ENCODE measurements at places on chromosomes 3 and 15.

- H3K4me3 ChIP-seq, result peak overlapping the region; percentile 97
- H3K36me3 ChIP-seq, result no peaks in the 10 kb centered on the region
- peak; percentile 34 for DNase-seq
- no peak overlapping the region for H3K27ac ChIP-seq
- no peaks in the 10 kb centered on the region for H3K27me3 ChIP-seq
Measured at GRCh38 chr3:15063656-15064286, 1.3 kb downstream of the MRPS25 start.

DNA sequence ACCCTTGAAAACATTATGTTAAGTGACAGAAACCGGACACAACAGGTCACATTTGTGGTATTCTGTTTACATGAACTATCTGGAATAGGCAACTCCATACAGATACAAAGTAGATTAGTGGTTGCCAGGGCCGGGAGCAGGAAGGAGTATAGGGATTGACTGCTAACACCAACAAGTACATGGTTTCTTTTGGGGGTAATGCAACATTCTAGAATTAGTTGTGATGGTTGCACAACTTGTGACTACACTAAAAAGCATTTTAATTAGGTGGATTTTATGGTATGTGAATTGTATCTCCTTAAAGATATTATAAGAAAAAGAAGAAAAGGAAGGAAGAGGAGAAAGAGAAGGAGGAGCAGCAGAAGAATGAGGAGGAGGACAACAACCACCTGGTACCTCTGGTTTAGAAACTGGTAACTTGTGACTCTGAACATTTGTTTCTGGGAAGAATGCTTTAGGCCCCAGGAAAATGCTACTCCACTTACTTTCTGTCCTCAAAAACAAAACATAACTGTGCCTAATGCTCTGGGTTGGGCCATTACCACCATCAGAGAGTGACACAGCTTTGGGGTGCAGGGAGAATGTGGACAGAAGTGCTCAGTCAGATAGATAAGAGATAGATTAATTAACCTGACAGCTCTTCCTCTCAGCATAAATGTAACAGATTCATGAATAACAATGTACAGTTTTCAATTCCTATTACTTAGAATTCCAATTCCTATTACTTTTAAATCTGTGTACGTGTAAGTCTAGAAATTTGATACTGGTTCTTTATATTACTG is 20.3 kb downstream of the SETMAR start:
- DNase-seq, result no peak
- H3K36me3 ChIP-seq, result no peaks in the 10 kb centered on the region
- no peaks in the 10 kb centered on the region for H3K4me1 ChIP-seq

- no peak overlapping the region for H3K27ac ChIP-seq
- no peaks in the 10 kb centered on the region for H3K36me3 ChIP-seq
- H3K4me3 ChIP-seq, result no peak overlapping the region
- no peaks in the 10 kb centered on the region for H3K27me3 ChIP-seq
Measured at GRCh38 chr3:155326901-155327300, 33.4 kb upstream of the STRIT1 start.

DNA sequence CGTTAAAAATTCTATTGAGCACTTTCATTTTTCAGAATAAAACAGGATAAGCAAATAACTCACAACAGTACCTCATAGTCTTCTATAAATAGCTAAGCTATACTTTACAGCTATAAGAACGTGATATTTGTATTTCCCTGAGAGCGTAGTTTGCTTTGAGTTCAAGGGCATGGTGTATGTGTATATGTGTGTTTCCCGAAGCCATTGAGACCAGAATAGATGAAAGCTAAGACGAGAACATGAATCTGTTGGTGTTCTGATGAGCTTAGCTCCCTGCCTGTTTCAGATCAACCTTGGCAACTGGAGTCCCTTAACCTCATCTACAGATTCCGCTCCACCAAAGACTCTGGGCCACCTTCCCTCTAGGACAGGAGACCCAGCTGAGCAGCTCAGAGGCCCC is 59.5 kb upstream of the MCF2L2 start:
- H3K27me3 ChIP-seq, result no peaks in the 10 kb centered on the region
- no peak overlapping the region for H3K27ac ChIP-seq
- no peaks in the 10 kb centered on the region for H3K36me3 ChIP-seq
- no peak overlapping the region for H3K4me3 ChIP-seq
- H3K4me1 ChIP-seq, result peaks cover 4% of the 10 kb centered on the region
- DNase-seq, result no peak

DNA sequence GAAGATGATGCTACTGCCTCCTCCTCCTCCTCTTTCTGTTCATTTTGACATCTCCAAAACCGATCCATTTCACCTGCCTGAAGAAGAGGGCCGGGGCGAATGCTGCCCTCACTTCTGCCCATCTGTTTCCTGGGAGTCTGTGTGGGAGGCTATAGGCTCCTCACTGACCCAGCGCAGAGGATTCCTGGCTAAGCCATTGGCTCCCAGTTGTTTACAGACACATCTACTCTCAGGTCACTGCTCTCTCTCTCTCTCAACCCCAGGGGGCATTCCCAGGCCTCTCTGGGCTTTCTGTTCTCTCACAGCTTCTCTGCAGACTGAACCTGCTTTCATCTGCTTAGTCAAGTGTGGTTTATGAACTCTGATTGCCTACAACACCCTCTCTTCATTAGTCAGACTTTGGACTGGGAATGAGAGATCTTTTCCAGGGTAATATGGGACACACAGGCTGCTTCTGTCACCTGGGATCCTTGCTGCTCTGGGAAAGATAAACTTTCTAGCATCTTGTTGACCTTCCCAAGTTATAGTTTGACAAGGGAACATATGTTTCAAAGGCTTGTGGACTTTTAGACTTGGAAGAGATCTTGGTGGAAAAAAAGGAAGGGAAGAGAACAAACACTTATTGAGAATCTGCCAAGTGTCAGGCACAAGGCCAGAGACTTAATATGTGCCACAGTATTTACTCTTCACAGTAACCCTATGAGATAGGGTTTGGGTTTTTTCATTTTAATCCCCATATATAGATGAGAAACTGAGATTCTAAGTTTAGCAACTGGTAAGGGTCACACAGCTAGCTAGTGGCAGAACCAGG is 30.2 kb upstream of the USP3 start:
- DNase-seq, result peak; percentile 73
- no peak overlapping the region for H3K4me3 ChIP-seq
- H3K4me1 ChIP-seq, result peaks cover 12% of the 10 kb centered on the region
- H3K27ac ChIP-seq, result peak overlapping the region; percentile 76
- no peaks in the 10 kb centered on the region for H3K36me3 ChIP-seq

DNA sequence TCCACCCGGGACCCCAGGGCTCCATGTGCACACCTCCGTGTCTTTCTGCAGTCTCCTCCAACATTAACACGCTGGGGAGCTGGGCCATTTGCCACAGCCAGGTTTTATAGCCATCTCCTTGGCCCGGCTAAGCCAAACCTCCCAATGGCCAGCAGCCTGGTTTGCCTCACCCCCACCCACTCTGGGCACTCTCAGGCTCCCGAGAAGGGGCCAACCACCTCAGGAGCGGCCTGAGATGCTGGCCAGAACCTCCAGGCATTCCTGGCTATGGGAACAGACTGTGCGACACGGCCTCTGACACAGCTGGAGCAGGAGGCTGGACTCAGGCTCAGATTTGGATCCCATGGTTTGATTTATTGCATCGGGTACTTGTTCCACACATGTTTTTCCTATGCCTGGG is 289.7 kb downstream of the RPLP1 start:
- no peak overlapping the region for H3K4me3 ChIP-seq
- H3K4me1 ChIP-seq, result no peaks in the 10 kb centered on the region
- no peak overlapping the region for H3K27ac ChIP-seq
- no peaks in the 10 kb centered on the region for H3K27me3 ChIP-seq
- no peaks in the 10 kb centered on the region for H3K36me3 ChIP-seq

- DNase-seq, result peak; percentile 92
- H3K27ac ChIP-seq, result no peak overlapping the region
- H3K4me1 ChIP-seq, result no peaks in the 10 kb centered on the region
- no peak overlapping the region for H3K4me3 ChIP-seq
- H3K36me3 ChIP-seq, result no peaks in the 10 kb centered on the region
Measured at GRCh38 chr3:138923531-138923994, 23.4 kb downstream of the FOXL2 start.

GRCh38 chr15:34900748-34901147 is 68.8 kb downstream of the AQR start:
- H3K4me3 ChIP-seq, result no peak overlapping the region
- no peaks in the 10 kb centered on the region for H3K27me3 ChIP-seq
- H3K36me3 ChIP-seq, result peaks cover 12% of the 10 kb centered on the region
- no peak for DNase-seq

- H3K27me3 ChIP-seq, result no peaks in the 10 kb centered on the region
- H3K36me3 ChIP-seq, result no peaks in the 10 kb centered on the region
- H3K4me3 ChIP-seq, result no peak overlapping the region
- H3K4me1 ChIP-seq, result peaks cover 12% of the 10 kb centered on the region
- H3K27ac ChIP-seq, result no peak overlapping the region
Measured at GRCh38 chr15:64251121-64251520, 88.3 kb upstream of the PPIB start.

- H3K36me3 ChIP-seq, result no peaks in the 10 kb centered on the region
- no peaks in the 10 kb centered on the region for H3K4me1 ChIP-seq
- no peak overlapping the region for H3K27ac ChIP-seq
- no peaks in the 10 kb centered on the region for H3K27me3 ChIP-seq
- no peak for DNase-seq
Measured at GRCh38 chr15:32677238-32677750, 35.8 kb downstream of the SCG5 start.

GRCh38 chr3:57815036-57815435 is 58.9 kb downstream of the SLMAP start:
- no peaks in the 10 kb centered on the region for H3K27me3 ChIP-seq
- no peaks in the 10 kb centered on the region for H3K4me1 ChIP-seq
- H3K4me3 ChIP-seq, result no peak overlapping the region
- DNase-seq, result no peak
- no peaks in the 10 kb centered on the region for H3K36me3 ChIP-seq
- no peak overlapping the region for H3K27ac ChIP-seq

DNA sequence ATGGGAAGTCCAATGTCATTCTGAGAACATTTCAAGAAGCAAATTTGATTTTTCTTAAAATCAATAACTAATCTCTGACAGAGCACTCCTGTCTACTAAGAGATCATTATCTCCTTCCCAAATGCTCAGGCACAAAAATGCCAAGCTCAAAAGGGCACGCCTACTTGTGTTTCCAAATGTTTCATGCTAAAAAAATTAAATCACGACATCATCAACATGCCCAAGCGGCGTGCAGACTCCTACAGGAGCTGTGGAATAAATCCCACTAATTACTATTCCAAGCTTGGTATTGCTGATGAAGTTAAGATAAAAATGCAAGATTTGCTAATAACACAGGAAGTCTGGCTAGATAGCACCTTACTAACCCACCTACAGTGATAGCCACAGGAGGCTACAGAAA is 140.8 kb downstream of the OSBPL10 start:
- H3K36me3 ChIP-seq, result no peaks in the 10 kb centered on the region
- DNase-seq, result no peak
- H3K27me3 ChIP-seq, result no peaks in the 10 kb centered on the region
- H3K4me1 ChIP-seq, result no peaks in the 10 kb centered on the region

DNA sequence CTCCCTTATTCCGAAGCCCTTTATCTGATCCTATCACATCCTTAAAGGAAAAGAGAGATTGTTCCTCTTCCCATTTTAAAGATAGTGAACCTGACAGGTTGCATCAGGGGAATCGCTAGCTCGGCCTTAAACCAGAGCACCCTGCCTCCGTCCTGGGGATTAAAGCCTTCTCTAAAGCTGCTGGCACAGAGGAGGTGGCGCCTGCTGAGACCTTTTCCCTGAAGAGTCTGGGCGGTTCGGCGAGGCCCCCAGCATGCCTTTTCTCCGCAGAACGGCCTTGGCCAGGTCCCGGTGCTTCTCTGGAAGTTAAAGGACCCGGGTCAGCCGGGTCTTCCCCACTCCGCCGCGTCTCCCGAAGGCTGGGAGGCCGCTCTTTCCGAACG is 593 bp downstream of the FAM219B start:
- DNase-seq, result peak; percentile 58
- H3K27ac ChIP-seq, result peak overlapping the region; percentile 95
- peaks cover 3% of the 10 kb centered on the region for H3K36me3 ChIP-seq
- peaks cover 9% of the 10 kb centered on the region for H3K4me1 ChIP-seq
- peak overlapping the region; percentile 84 for H3K4me3 ChIP-seq
- no peaks in the 10 kb centered on the region for H3K27me3 ChIP-seq

Measured in colonic mucosa (tissue), 4 donors.